ENCODE measurements at places on chromosomes 3 and 15.
A peak's percentile ranks its signal among the peaks of the same experiment; 100 is the strongest.

DNA sequence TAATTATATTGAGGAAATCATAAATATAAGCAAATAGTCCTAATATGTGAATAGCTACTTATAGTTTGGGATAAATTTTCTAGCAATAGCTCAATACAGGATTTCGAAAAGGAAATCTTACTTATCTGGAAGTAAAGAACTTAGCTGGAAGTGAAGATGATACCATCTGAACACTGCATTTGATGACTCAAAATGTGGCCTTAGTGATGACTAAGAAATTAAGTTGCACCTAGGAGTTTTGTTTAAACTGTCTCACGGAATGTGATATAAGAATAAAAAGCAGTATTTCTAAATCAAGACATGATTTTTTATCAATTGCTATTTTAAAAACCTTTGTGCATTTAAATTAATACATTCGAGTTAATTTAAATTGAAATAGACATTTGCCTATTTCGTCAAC, 91.2 kb downstream of the EOMES start:
- no peak for DNase-seq

GRCh38 chr3:120399372-120399771, 50.2 kb upstream of the LRRC58 start:
- no peak for DNase-seq

- DNase-seq: no peak
Observed at GRCh38 chr3:64895991-64896895, 208.4 kb upstream of the ADAMTS9 start.

GRCh38 chr15:60865507-60865906, 363.6 kb downstream of the RORA start:
- no peak for DNase-seq

DNA sequence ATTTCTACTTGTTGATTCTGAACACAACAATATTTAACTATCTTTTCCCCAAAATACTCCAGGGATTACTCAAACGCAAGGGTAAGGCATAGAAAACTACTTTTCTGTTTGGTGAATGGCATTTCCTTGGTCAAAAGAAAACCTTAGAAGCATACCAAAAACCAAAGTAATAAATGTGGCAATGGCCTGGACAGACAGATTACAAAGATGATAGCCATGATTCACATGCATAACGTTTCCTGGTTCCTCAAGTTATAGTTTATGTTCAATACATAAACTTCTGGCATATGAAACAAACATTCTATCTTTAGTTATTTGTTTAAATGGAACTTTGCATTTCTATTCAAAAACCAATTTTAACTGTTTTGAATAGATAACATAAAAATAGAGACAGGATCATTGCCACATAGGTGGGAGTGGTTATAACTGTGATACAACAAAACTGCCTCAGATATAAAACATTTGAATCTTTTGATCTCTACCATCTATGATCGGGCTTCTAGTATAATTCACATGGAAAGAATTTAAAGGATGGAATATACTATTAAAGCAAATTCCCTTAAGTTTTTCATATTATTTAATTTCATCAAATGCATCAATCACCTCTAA, 32.1 kb downstream of the FOXP1 start:
- DNase-seq: no peak

GRCh38 chr15:80777826-80778620, 1.1 kb upstream of the CEMIP start:
- peak; percentile 2 for DNase-seq
